Renal cortex interstitium (tissue), 15 donors: ENCODE measurements at places on chromosomes 7 and 10. TPM values are rescaled to one million over a fixed set of nuclear protein-coding genes. Genes with fewer than 3 reads are reported as not detected.

ACTR1A gene
- polyA plus RNA-seq = 81.9 TPM

DNA sequence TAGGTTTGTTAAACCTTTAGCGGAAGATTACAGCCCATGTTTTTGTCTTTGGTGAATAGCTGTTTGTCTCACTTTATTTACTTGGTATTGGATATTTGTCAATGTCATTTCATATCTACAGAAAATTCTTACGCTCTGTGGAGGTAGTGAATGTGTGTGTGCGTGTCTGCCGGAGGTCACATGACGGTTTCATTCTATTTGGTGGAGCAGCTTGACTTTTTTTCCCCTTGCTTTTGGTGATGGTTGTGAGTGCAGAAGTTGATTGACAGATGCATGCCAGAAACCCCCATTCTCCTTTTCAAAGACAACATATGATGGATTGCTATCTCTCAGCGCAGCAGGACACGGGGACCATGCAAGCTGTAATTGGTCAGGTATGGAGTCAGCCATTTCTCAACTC, at the start of gene POU6F2:
Gene POU6F2 (plus strand): TSS at position 225 of the 400 bp plus-strand sequence. CDS start 45 bp downstream, at position 270.
- no peak for DNase-seq

DNA sequence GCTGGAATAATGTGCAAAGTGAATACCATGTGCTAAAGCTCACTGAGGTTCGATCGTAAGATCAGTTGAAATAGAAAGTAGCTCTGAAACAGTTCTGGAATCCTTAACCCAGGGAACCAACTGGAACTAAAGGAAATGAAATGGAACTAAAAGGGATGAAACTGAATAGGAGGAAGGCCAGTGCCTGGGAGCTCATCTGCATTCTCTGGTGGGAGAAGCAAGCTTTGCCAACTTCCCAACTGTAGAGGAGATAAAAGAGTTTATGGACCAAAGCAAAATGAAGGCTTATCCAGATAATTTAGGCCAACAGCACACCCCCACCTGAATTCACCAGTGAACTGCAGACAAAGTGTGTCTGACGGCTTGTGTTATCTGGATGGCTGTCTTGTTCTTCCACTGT, 188.6 kb upstream of the HABP2 start:
- DNase-seq = no peak

DNA sequence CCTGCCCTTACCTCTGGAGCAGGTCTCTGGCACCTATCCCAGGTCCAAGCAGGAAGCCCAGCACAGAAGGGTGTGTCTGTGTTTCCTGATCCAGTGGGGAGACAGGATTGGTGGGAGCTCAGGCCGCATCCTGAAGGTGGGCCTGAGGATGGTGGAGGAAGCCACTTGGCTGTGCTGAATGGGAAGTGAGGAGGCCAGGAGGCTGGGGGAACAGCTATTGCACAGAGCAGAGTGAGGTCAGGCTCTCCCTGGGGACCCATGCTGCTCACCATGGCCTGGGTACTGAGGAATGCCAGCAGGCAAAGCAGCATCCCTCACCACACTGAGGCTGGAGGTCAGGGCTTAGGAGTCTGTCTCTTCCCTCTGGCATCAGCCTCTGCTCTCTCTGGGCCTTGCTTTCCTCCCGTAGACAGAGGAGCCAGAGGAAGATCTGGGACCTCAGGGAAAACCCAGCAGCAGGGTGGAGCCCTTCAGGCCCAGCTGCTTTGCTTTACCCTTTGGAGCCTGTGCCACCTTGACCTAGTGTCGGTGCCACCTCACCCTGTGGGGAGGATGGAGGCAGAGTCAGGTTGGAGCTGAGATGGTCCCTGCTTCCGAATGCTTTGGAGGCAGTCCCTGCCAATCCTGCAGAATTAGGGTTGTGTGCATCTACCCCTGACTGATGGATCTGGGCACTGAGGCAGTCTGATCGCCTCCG, 39.0 kb downstream of the CDH23 start:
- no peak for DNase-seq

- DNase-seq = no peak
Measured at GRCh38 chr7:41574377-41574776, 128.5 kb downstream of the INHBA start.

DNA sequence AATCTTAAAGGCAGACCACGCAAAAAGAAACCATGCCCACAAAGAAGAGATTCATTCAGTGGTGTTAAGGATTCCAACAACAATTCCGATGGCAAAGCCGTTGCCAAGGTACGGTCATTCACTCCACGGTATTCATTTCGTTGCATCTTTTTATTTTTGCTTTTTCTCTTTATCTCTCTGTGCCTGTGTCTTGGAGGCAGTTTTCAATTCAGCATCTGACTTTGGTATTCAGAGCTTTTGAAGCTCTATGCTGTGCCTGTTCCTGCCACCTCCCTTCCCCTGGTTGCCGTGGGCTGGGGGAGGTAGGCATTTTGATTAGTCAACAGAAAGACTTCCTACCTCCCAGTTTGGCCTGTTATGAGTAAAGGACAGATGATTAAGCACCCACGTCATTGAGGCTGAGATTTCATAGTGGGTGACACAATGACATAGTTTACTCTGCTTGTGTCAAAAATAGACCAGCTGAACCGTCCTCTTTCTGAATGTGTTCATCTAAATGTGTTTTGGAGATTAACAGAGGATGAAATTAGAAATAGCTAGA, 149.5 kb downstream of the ARID5B start:
- no peak for DNase-seq

BEND7 gene
- 39.7 TPM for polyA plus RNA-seq

CYP3A4 gene
- 0.39 TPM for polyA plus RNA-seq
